ENCODE measurements at places on chromosomes 2 and 18.

GRCh38 chr2:181977661-181978350 is 7.8 kb upstream of the PPP1R1C start:
- no peak for DNase-seq

DNA sequence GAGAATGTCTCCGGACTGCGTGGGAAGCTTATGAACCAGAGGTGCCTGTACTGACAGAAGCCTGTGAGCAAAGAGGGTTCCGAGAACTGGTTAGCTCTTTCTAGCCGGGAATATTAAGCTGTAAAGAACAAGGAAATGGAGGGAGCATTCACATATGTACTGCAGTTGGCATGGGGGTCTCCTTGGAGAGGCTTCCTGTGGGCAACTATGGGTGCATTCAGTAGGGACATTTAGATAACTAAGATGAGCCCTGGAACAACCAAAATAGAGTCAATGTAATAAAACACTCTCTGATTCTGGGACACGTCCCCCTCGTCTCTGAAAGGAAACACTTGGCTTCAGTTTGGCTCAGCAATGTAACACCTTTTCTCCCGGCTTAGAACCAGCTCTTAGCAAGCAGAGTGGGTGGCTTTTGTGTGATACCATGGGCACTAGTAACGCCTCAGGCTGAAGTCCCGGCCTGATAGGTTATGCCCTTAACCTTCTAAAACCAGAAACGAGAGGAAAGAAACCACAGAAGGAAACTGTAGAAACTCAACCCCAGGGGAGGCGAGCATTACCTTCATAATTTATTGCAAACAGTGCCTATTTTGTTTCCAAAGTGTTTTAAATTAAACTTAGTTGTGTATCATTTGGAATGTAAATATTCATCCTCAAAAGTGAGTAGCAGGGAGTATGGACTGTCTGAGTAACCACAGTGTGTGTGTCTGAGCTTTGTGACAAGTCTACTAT is 48.8 kb upstream of the LPIN2 start:
- no peak for DNase-seq

GRCh38 chr2:157192445-157193423 is 64.8 kb upstream of the GALNT5 start:
- no peak for DNase-seq

- no peak for DNase-seq
Observed at GRCh38 chr2:76211991-76212985, 501.6 kb upstream of the GCFC2 start.

- DNase-seq = no peak
Observed at GRCh38 chr2:52475590-52475989, 1292.0 kb upstream of the CHAC2 start.

DNA sequence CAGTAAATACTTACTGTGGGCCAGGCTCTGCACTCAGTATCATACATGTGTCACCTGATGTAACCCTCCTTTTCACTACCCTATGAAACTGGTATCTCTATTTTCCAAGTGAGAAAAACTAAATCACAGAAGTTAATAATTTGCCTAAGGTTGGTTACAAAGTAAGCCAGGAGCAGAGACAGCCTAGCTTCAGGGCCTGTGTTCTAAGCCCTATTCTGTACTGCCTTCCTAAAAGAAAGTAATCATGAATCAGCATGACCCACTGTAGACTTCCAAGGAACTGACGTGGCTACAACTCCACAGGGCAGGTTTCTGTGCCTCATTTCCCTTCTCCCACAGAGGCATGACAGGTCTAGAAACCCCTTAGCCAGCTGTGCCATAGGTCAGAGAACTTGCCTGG is 14.3 kb downstream of the ZNF142 start:
- DNase-seq = no peak

DNA sequence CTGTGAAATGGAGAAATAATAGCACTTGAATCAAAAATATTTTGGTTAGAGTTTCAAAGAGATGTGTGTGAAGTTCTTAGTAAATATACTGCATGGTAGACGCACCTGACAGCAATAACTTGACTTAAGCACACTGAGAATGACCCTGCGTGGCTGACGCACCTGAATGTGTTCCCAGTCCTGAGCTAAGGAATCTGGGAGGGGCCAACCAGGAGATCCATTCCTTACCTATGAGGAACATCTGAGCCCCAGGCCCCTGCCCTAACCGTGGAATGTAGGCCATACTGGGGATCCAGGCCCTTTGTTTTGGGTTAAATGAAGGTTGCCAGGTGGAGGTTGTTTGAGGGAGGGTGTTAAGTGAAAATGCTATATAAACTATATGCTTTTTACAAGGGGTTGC is 284.4 kb downstream of the RBM43 start:
- no peak for DNase-seq

DNA sequence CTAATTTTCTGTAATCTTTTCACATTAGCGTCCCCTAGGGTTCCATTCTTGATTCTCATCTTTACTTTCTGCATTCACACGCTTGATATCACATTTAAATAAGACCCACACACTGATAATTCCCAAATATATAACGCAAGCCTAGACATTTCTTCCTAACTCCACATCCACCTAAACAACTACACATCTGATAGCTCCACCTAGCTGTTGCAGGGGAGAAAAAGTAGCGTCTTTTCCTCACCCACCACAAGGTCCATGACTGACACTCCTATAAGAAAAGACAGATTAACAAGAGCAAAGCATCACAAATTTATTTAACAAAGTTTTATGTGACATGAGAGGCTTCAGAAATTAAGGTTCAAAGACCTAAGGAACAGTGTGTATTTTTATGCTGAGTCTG is 862.2 kb upstream of the DDX18 start:
- no peak for DNase-seq

- DNase-seq = no peak
Observed at GRCh38 chr2:215775106-215775505, 238.2 kb downstream of the MREG start.

DNA sequence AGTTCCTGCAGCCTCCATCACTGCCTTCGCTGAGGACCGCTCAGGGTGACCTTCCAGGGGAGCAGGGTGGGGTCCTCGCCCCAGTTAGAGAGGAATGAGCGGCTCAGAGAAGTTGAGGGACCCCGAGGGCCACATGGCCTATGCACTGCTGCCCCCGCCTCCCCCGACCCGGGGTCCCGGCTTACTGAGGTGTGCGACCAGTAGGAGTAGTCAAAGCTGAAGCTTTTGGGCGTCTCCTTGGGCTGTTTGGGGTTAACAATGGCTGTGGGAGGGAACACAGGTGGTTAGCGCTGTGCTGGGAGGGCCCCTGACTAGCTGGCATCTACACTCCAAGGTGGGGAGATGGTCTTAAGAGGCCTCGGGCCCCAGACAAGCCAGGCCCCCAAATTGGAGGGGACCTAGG is 31.0 kb downstream of the KIF1A start:
- DNase-seq = no peak

- no peak for DNase-seq
Observed at GRCh38 chr18:79393181-79393634, 2.5 kb upstream of the NFATC1 start.

DNA sequence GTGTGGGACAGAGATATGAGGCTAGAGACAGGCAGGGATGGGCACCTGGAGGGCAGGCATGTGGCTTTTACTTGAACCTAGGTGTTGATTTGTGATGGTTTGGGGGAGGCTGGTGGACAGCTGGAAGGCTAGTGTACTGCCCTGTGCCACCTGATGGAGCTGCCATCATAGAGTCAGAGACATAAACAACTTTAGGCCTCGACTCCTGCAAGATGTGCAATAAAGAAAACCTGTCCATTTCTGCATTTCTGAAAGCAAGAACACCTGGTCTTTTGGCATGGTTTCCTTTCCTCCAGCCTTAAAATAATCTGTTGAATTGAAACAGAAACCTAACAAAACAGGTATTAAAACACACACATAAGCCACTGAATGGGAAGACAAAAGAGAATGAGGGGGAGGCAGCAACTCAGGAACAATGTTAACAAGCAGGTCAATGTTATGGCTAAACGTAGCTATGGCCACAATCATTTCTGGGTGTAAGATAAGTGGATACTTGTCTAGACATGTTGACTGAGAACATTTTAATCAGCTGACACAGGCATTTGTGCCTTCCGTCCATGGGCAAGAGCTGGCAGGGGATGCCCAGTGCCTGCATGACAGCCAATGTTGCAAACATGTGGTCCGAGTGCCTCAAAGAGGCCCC is 87.8 kb downstream of the KCTD1 start:
- DNase-seq = peak; percentile 71

DNA sequence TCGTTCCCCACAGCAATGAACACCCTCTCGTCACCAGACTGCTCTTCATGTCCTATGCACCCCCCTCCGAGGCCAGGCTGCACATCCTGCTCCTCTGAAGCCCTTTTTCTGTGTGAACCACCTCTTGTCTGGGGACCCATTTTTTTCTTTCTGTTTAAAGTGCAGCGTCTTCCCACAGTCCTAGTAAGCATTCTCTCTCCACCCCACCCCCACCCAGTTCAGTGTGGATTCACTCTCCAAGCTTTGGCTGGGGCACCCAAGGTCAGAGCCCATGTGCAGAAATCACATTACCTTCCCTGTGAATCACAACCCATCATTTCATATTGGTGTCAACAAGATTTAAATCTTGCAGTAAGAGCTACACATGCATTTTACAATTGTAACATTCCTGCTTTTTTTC is 26.4 kb upstream of the PKDCC start:
- DNase-seq = no peak

DNA sequence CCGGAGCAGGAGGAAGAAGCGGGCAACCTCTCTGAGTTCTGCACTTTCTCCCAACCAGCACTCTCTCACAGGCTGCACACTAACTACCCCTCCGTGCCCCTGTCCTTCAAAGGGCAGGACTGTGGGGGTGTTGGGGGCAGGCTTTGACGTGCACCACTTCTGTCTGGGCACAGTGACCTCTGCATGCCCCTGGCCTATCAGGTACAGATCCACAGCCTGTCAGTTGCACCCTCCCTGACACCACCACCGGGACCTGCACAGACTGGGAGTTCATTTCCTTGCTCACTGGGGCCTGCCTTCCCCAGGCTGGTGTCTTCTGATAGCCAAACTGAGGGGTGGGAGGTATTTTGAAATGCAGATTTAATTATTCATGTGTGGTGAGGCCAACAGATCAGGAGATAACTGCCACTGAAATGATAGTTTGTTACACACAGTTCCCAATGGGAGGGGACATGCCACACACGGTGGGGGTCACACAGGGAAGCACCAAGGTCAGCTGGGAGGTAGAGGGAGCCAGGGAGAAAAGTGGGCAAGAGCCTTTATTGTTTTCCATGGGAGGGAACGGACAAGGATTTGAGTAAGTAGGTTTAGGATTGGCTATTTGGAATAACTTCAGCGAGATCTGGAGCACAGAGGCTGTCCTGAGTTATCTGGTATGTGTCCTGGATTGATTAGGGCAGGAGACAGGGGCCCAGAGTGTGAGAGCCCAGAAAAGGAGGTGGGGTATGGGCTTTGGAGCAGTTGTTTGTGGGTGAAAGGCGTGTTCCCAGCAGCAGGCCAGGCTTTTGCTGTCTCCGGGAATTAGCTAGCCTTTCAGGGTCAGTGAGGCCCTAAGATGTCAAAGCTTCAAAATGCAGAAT is 251.6 kb downstream of the AFF3 start:
- no peak for DNase-seq

- DNase-seq = no peak
Observed at GRCh38 chr2:46116553-46116991, 180.6 kb upstream of the EPAS1 start.

- DNase-seq = no peak
Observed at GRCh38 chr2:103123516-103123915, 361.7 kb downstream of the TMEM182 start.

GRCh38 chr2:204195498-204195897 is 258.9 kb downstream of the ICOS start:
- no peak for DNase-seq

DNA sequence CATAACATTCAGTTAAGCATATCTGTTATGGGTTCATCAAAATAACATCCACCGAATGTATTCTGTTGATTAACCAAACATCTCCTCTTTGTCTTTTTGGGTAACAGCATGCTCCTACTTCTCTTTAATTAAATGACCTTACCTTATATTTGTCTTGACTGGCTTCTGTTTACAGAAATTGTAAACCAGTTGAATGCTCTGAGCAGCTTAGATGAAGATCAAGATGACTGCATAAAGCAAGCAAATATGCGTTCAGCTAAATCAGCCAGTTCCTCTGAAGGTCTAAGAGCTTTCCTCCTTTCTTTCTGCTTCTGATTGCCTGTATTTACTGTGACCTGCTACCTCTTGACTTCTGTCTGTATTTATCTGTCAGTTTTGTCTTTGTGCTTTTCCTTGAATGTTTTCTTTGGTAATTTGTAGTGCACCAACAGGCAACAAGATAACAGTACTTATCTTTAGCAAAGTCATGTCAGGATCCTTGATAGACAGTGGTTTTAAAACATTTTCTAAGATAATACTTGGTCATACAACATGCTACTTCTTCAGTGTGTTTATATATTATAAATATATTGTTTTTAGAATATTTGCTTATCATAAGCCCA is 152.8 kb downstream of the EHBP1 start:
- DNase-seq = no peak

GRCh38 chr2:129462967-129463366 is 516.5 kb upstream of the RAB6C start:
- no peak for DNase-seq

DNA sequence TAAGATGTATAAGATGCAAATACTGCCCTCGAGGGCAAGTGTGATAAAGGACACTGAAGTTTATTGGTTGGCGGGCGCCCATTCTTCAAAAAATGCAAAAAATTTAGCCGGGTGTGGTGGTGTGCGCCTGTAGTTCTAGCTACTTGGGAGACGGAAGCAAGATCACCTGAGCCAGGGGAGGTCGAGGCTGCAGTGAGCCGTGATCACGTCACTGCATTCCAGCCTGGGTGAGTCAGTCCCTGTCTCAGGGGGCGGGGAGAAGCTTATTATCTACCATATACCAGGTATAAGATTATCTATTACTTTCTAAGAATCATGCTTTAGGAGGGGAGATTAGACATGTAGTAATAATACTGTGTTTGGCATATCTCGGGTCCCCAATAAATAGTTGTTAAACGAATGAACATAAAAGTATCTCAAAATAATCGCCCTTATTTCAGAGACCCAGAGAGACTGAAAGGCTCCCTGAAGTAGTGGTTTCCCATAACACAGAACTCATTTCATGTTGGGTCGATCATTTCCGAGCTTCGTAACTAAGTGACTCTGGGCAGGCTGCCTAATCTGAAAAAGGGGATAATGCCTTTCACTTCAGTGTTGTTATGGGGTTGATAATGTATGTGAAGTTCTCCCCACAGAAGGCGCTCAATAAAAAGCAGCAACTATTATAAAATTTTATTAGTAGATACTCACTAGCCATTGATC is 1.2 kb upstream of the SELENOI start:
- DNase-seq = no peak

DNA sequence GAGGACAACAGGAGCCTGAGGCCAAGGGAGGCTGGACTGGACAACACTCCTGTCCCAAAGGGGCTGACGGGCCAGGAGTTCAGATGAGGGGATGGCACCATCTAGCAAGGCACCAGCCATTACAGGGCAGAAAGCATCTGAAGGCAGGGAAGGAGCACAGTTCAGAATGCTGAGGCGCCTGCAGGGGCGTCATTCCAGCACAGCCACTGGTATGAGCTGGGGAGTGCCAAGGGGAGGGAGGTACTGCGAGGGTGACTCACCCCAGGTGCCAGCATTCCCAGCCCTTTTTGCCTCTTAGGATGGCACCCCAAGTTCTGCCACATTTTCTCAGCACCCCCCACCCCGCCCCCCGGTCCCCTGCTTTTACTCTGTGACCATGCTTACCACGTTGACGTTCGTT is 129.8 kb upstream of the EPAS1 start:
- no peak for DNase-seq
